ENCODE measurements at places on chromosomes 2 and 18. TPM values are rescaled to one million over a fixed set of nuclear protein-coding genes. Genes with fewer than 3 reads are reported as not detected.

GRCh38 chr2:98478907-98479306 is 34.2 kb downstream of the INPP4A start:
- H3K36me3 ChIP-seq: no peaks in the 10 kb centered on the region
- DNase-seq: no peak
- H3K27ac ChIP-seq: no peak overlapping the region
- H3K4me1 ChIP-seq: peaks cover 14% of the 10 kb centered on the region
- no peaks in the 10 kb centered on the region for H3K27me3 ChIP-seq

DNA sequence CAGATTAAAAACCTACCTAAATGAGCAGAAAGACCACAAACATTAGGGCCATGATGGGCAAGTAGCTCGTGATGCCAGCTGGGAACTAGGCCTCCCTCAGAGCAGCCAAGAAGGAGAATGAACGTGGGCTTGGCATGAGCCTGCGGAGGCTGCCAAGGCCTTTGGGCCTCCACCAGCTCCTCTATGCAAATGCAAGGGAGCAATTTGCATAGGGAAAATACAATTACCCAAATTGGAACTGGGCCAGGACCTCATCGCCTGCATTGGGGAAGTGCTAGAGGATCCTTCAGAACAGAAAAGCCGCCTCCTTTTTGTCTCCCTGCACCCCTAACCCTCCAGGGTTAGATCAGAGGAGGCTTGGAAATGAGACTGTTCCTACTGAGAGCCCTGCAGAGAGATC is 326.4 kb downstream of the SMAD2 start:
- no peak overlapping the region for H3K4me3 ChIP-seq
- no peaks in the 10 kb centered on the region for H3K4me1 ChIP-seq
- no peak for DNase-seq
- H3K36me3 ChIP-seq: no peaks in the 10 kb centered on the region
- H3K27me3 ChIP-seq: no peaks in the 10 kb centered on the region

DNA sequence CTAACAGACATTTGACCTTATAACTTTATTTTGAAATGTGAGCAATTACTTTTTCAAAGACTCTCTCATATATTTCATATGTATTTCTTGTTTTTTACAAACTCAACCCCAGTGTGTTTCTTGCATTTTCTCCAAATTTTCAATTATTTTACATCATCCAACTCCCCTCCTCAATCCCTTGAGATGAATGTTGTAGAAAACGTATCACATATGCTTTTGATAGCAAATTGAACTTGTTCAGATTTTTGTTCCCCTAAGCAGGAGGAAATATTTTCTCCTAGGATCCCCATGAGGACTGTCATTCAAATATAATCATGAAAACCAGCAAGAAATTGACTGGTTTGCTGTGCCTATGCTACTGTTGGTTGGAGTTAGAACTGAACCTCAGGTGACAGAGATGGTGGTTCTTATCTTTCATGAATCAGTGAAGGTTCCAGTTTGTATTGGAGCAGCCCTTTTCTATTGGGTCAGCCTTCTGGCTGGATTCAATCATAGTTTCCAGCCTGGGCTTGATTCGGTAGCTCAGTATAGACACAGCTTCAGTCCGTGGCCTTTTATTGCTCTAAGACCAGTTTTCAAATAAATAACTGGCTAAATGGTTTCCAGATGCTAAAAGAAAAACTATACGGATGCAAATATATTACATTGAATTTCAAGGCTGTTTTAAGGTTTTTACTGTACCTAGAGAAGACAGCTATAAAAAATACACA is 591.0 kb downstream of the EPHA4 start:
- no peaks in the 10 kb centered on the region for H3K27me3 ChIP-seq
- DNase-seq: no peak
- no peaks in the 10 kb centered on the region for H3K4me1 ChIP-seq
- no peaks in the 10 kb centered on the region for H3K36me3 ChIP-seq
- no peak overlapping the region for H3K27ac ChIP-seq
- no peak overlapping the region for H3K4me3 ChIP-seq

GRCh38 chr18:21933931-21934765 is 193.6 kb downstream of the MIB1 start:
- no peak overlapping the region for H3K4me3 ChIP-seq
- no peaks in the 10 kb centered on the region for H3K27me3 ChIP-seq
- no peaks in the 10 kb centered on the region for H3K4me1 ChIP-seq

DNA sequence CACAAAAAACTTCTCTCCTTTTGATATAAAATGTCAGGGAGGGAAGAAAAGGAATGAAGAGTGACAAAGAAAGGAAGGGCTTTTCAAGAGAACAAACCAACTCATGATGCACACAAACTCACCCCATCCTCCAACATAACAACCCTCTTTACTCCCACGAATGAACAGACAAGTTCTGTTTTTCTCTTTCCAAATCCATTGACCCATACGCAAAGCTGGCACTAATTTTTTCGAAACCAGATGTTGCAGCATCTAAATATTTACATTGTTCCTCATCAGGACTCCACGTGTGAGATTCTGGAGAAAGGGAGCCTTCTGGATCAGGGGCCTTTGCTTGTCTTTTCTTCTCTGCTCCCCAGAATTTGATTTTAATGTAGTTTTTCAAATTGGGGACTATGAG is 143.3 kb upstream of the BCL2L11 start:
- H3K36me3 ChIP-seq: no peaks in the 10 kb centered on the region
- no peaks in the 10 kb centered on the region for H3K27me3 ChIP-seq
- H3K4me1 ChIP-seq: no peaks in the 10 kb centered on the region
- no peak for DNase-seq
- H3K4me3 ChIP-seq: no peak overlapping the region

- DNase-seq: peak; percentile 72
- H3K36me3 ChIP-seq: peaks cover 68% of the 10 kb centered on the region
- no peak overlapping the region for H3K4me3 ChIP-seq
- H3K27ac ChIP-seq: no peak overlapping the region
- no peaks in the 10 kb centered on the region for H3K27me3 ChIP-seq
Observed at GRCh38 chr18:57561728-57562423, 24.6 kb downstream of the FECH start.

Gene EML6
- total RNA-seq: 0.87 TPM

DNA sequence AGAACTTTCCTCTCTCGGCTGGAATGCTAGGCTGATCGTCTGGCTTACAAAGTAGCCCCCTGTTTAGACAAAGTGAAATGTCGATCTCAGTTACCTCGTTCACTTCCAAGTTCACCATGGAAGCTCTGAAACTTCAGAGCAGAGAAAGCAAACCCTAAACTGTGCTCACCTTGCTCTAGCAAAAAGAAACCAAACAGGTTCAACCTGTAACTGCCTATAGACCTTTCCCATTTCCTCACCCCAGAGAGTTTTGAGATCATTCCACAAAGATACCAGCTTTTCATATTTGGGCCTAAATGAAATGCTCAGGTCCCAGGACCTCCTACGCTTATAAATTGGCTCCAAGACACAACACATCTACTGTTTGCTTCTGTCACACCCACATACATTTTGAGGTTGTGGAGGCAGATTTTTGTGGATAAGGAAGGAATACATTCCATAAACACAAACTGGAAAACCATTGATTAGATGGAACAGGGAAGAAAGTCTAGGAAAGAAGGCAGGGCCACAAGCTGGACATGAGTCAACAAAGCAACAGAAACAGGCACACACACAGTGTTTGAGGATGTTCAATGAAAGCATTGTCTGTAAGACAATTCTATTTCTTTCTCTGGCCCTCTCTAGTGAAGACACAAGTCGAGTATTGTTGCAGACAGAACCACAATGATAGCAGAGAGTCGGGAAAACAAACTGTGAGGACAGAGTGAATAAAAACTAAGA is 52.8 kb upstream of the TGIF1 start:
- no peak overlapping the region for H3K4me3 ChIP-seq
- no peak overlapping the region for H3K27ac ChIP-seq
- no peak for DNase-seq
- no peaks in the 10 kb centered on the region for H3K36me3 ChIP-seq

- no peak for DNase-seq
- no peaks in the 10 kb centered on the region for H3K36me3 ChIP-seq
- H3K27ac ChIP-seq: no peak overlapping the region
Observed at GRCh38 chr2:195756218-195756942, 99.4 kb downstream of the SLC39A10 start.

Gene UGT1A8
- total RNA-seq: not detected

Gene NPPC
- not detected for total RNA-seq

GRCh38 chr2:69777786-69778105 is 35.8 kb downstream of the ANXA4 start:
- no peak overlapping the region for H3K27ac ChIP-seq
- no peaks in the 10 kb centered on the region for H3K27me3 ChIP-seq
- no peak overlapping the region for H3K4me3 ChIP-seq
- peaks cover 3% of the 10 kb centered on the region for H3K36me3 ChIP-seq
- H3K4me1 ChIP-seq: no peaks in the 10 kb centered on the region

DNA sequence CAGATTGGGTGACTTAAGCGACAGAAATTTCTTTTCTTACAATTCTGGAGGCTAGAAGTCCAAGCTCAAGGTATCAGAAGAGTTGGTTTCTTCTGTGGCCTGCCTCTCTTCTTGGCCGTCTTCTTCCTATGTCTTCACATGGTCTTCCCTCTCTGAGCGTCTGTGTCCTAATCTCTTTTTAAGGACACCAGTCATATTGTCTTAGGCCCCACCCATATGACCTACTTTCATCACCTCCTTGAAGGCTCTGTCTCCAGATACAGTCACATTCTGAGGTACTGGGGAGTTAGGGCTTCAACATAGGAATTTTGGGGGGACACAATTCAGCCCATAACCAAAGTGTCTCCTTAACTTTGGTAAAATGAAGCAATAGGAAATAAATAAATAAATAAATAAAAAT is 110.9 kb upstream of the EPC2 start:
- H3K4me1 ChIP-seq: no peaks in the 10 kb centered on the region
- no peak overlapping the region for H3K27ac ChIP-seq
- no peak overlapping the region for H3K4me3 ChIP-seq
- no peaks in the 10 kb centered on the region for H3K27me3 ChIP-seq
- H3K36me3 ChIP-seq: no peaks in the 10 kb centered on the region

- H3K4me1 ChIP-seq: no peaks in the 10 kb centered on the region
- H3K36me3 ChIP-seq: peaks cover 2% of the 10 kb centered on the region
- no peaks in the 10 kb centered on the region for H3K27me3 ChIP-seq
- no peak overlapping the region for H3K4me3 ChIP-seq
- H3K27ac ChIP-seq: no peak overlapping the region
Observed at GRCh38 chr2:229800997-229801754, 86.8 kb upstream of the DNER start.

Gene CCDC178
- total RNA-seq: 8.7 TPM

DNA sequence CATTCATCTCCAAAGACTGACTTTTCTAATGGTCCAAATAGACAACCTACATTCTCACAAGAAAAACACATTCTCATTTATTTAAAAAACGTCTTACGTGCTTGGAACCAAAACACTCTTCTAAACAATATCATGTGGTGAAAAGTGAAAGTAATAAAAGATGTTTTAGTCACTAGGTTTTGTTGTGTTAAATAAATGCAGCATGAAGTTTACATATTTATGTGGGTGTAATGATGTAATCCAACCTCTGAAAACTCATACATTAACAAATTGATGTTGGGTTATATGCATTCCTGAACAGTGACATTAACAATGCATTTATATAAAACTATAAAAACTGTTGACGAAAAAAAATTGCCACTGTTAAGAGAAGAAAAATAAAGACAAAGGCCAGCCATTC is 55.1 kb upstream of the ACVR2A start:
- no peaks in the 10 kb centered on the region for H3K4me1 ChIP-seq
- DNase-seq: no peak
- no peaks in the 10 kb centered on the region for H3K36me3 ChIP-seq
- H3K27ac ChIP-seq: no peak overlapping the region
- H3K4me3 ChIP-seq: no peak overlapping the region

Gene VAMP8
- 14.2 TPM for total RNA-seq

GRCh38 chr2:154898269-154898668 is 199.8 kb downstream of the KCNJ3 start:
- H3K36me3 ChIP-seq: no peaks in the 10 kb centered on the region
- no peaks in the 10 kb centered on the region for H3K27me3 ChIP-seq
- DNase-seq: no peak
- H3K4me1 ChIP-seq: no peaks in the 10 kb centered on the region
- no peak overlapping the region for H3K27ac ChIP-seq
- H3K4me3 ChIP-seq: no peak overlapping the region

DNA sequence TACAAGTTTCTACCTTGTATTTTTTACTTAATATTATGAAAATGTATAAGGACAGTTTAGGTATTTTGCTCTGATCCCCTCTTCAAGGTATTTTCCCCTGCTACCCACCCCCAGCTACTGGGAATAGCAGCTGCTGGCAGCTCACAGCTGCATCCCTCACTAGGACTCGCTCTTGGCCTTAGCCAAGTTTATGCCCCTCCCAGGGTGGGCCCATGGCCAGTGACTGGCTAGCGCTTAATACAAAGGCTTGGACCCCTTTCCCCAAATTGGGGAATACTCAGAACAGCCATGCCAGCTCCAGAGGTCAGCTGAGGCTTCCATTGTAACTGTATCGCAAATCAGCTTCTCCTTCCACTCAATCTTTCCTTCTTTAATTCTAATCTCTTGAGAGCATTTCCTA is 131.3 kb downstream of the GFPT1 start:
- no peak for DNase-seq
- peaks cover 26% of the 10 kb centered on the region for H3K4me1 ChIP-seq
- no peak overlapping the region for H3K27ac ChIP-seq
- no peaks in the 10 kb centered on the region for H3K36me3 ChIP-seq
- H3K27me3 ChIP-seq: no peaks in the 10 kb centered on the region

- peaks cover 17% of the 10 kb centered on the region for H3K4me1 ChIP-seq
- no peak for DNase-seq
- no peak overlapping the region for H3K27ac ChIP-seq
- H3K36me3 ChIP-seq: no peaks in the 10 kb centered on the region
- H3K4me3 ChIP-seq: no peak overlapping the region
Observed at GRCh38 chr2:43206602-43207001, 19.8 kb downstream of the ZFP36L2 start.

DNA sequence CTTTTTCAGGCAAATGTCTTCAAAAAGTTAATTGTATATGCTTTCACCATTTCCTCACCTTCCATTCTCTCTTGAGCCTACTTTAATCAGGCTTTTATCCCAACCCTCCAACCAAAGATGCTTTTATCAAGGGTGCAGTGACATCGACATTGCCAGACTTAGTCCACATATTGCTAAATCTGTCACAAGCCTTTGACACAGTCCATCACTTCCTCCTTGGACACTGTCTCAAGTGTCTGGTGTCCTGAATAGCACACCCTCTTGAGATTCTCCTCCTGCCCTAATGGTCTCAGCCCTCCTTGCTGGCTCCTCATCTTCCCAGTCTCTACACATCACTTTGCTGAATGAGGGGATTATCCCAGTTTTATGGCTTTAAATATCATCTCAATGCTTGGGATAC is 147.5 kb upstream of the SLC39A10 start:
- H3K4me1 ChIP-seq: no peaks in the 10 kb centered on the region
- DNase-seq: no peak
- H3K27ac ChIP-seq: no peak overlapping the region
- no peaks in the 10 kb centered on the region for H3K36me3 ChIP-seq
- H3K27me3 ChIP-seq: no peaks in the 10 kb centered on the region
- no peak overlapping the region for H3K4me3 ChIP-seq

DNA sequence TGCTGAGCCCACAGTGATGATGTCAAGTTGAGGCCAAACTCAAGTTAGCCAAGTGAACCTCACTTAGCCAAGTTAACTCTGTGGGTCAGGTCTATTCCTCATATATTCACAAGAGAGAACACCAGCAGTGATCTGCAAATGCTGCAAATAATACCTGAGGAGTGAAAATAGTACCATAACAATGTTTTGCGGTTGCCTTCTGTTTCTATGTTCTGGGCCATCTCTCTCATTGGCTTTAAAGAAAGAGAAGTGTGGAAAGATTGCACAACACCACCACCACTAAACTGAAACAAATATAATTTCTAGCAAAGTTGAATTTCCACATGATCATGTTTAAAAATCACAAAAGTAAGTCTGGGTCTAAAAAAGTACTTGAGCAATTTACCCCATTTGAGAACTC is 211.1 kb upstream of the GALNT5 start:
- H3K4me3 ChIP-seq: no peak overlapping the region
- no peaks in the 10 kb centered on the region for H3K4me1 ChIP-seq
- DNase-seq: no peak
- no peak overlapping the region for H3K27ac ChIP-seq
- H3K36me3 ChIP-seq: no peaks in the 10 kb centered on the region
- no peaks in the 10 kb centered on the region for H3K27me3 ChIP-seq
